HT1080 (cell line): ENCODE measurements at places on chromosomes 11 and 22. TPM values are rescaled to one million over a fixed set of nuclear protein-coding genes. Genes with fewer than 3 reads are reported as not detected.

The B4GALNT4 gene
- 3.0 and 8.1 TPM in 2 replicates for total RNA-seq

The GRIK4 gene
- total RNA-seq, result not detected in 2 replicates

The PGA4 gene
- not detected in 2 replicates for total RNA-seq

The SLC35F2 gene
- total RNA-seq, result 69.8 and 74.5 TPM in 2 replicates

The SCGB1D4 gene
- total RNA-seq, result not detected in 2 replicates

The DDIAS gene
- total RNA-seq, result 19.3 and 24.6 TPM in 2 replicates

The SCN2B gene
- 0.03 TPM in 1 of 2 replicates, not detected in the other for total RNA-seq

The SEC14L3 gene
- total RNA-seq, result not detected in 2 replicates

The CARD10 gene
- total RNA-seq, result 22.4 and 25.4 TPM in 2 replicates

The PAMR1 gene
- not detected in 2 replicates for total RNA-seq

The MMP13 gene
- total RNA-seq, result 0.47 and 0.63 TPM in 2 replicates

The LAYN gene
- total RNA-seq, result 59.2 and 61.0 TPM in 2 replicates
